ENCODE measurements at places on chromosomes 1 and 21.

DNA sequence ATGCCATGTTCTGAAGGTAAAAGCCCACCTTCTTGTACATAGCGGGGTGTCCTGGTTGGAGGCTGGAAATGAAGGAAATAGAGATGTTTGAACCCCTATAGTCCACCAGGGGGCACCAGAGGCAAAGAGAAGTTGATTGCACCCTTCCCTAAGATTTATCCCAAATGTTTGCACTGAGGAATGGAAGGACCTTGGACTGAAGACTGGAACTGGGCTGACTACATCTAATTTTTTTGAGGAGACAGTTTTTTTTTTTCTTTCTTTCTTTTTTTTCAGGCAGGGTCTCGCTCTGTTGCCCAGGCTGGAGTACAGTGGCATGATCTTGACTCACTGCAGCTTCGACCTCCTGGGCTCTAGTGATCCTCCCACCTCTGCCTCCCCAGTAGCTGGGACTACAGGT, 55.3 kb upstream of the EIF4G3 start:
- DNase-seq, result no peak

DNA sequence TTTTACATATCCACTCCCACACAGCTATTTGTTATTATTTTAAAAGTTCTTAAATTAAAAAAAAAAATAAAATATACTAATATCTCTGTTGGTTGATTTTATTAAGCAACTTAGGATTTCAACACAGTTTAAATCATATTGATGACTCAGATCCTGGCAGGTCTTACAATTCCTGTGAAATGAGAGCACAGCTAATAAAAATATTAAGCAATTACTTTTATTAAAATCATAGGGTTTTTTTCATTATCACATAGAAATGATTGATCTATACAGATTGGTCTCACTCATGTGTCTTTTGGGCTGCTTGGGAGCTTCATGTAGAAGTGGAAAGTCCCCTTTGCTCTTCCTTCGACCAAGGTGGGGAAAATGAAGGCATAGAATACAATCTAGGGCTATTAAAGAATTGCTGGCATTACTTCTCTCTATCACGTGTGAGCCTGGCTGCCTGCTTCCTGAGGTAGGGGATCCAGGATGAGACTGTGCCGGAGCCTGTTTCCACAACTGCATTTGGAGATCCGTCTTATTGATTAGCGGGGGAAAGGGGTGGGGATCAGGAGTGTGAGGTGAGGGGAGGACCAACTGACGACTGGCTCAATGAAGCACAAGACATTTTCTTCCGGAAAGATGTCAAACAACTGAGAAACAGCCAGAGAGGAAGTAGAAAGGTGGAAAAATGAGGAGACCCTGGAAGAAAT, 858.0 kb downstream of the USP25 start:
- DNase-seq, result no peak

DNA sequence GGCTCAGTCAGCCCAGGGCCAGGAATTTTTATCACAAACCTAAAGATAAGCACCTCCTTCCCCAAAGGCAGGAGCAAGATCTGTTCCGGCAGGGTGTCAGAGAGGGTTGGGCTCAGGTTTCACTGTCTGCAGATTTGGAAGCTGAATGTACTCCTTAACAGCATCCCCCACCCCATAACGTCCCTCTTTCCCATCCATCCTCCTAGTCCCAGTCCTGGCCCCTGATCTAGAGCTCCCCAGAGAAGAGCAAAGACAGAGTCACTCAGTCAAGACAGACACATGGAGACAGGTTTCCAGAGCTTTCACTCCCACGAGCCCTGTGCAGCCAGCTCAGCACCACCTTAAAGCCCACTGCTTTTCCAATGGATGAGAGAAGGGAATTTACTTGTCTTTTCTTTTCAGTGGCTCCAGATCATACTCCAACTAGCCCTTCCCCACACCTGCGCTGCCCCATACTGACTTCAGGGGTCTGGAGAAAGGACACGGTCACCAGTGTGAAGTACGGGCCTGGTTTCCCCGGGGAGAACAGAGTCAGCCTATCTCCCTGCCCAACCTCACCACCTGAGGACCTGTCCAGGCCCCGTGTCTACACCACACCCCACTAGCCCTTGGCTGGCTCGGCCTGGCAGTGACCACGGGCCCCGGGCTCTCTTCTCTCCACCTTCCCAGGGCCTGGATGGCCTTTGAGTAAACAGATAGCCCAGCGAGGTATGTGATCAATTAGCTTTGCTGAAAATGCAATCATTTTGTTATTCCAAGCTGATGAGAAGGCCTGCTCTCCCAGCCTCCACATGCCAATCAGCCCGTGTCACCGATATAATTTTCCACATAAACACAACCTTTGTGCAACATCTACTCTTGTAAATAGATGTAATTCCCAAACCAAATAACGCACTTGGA, 249.1 kb downstream of the FOXD2 start:
- DNase-seq, result no peak

DNA sequence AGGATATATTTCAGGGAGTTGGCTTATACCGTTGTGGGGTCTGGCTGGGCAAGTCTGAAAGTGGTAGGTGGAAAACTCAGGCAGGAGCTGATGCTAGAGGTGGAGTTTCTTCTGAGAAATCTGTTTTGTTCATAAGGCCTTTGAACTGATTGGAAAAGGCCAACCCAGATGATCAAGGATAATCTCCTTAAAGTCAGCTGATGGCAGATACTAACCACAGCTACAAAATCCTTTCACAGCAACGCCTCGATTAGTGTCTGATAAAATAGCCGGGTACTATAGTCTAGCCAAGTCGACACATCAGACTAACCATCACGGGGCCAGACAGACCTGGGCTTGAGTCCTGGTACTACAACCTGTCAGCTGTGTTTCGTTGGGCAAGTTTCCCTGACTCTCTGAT, 21.4 kb downstream of the OPRD1 start:
- no peak for DNase-seq

GRCh38 chr1:51592711-51593110, 24.2 kb upstream of the OSBPL9 start:
- DNase-seq, result no peak

GRCh38 chr1:85074365-85074964, 26.2 kb upstream of the MCOLN3 start:
- no peak for DNase-seq

GRCh38 chr1:39044762-39045161, 18.6 kb downstream of the NDUFS5 start:
- no peak for DNase-seq

Data from activated CD4-positive, CD25-positive, alpha-beta regulatory T cell (primary cell).